ENCODE measurements at places on chromosomes 4 and X.

DNA sequence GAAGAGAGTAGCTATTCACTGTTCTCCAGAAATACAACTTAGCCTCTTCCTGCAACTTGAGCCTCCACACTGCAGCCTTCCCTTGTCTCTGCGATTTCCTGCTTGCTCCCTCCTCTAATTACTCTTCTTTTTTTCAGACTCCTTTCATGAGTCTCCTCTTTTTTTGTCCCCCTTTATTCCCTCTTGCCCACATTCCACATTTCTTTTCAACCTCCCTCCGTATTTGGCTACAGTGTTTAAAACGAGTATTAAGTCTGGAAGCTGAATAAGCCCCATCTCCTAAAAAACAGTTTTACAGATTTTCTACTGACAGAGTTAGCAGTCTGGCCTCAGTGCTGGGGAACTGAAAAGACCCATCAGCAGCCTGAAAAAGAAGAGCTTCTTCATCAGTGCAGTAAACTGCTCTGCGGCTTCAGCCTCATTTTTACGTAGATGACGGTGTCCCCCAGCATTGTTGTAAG, 141.5 kb downstream of the TENM3 start:
- no peak for DNase-seq

- DNase-seq = no peak
Measured at GRCh38 chr4:41455206-41455605, 82.8 kb upstream of the LIMCH1 start.

DNA sequence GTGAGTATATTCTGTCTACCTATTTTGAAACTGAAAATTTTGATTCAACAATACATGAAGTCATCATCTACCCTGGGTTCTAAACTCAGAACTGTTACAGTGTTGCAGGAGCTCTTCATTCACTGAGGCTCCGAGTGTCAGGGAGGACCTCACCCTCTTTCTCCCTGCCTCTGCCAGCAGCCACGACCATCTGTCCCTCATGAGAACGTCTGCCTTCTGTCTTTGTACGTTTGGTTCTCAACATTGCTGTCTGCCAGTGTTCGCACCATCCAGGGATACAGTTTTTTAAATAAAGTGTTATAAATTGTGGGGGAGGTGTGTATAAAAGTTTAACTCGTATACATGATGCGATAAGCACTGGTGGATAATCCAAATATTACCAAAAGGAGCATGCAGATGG, 55.5 kb downstream of the TRAPPC11 start:
- DNase-seq = no peak

GRCh38 chrX:97556359-97556758, 672.7 kb downstream of the RPA4 start:
- DNase-seq = no peak

DNA sequence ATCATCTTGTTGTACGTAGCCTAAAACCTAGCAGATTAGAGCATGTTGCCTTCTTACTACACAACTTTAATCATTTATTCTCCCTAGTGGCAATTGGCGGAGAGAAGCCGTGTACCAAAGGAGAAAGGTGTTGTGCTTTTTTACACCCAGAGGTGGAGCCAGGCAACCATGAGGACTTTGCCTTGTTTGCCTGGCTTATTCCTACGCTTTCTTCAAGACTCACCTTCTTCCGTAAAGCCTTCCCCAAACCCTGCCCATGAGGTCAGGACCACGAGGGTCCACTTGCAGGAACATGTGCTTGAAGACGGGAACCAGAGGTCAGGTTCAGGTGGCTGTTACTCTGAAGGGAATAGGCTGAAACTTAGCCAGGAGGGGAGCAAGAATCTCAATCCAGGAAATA, 290.5 kb downstream of the RAB28 start:
- no peak for DNase-seq

GRCh38 chr4:159766241-159766640, 663.4 kb downstream of the RAPGEF2 start:
- DNase-seq = no peak

DNA sequence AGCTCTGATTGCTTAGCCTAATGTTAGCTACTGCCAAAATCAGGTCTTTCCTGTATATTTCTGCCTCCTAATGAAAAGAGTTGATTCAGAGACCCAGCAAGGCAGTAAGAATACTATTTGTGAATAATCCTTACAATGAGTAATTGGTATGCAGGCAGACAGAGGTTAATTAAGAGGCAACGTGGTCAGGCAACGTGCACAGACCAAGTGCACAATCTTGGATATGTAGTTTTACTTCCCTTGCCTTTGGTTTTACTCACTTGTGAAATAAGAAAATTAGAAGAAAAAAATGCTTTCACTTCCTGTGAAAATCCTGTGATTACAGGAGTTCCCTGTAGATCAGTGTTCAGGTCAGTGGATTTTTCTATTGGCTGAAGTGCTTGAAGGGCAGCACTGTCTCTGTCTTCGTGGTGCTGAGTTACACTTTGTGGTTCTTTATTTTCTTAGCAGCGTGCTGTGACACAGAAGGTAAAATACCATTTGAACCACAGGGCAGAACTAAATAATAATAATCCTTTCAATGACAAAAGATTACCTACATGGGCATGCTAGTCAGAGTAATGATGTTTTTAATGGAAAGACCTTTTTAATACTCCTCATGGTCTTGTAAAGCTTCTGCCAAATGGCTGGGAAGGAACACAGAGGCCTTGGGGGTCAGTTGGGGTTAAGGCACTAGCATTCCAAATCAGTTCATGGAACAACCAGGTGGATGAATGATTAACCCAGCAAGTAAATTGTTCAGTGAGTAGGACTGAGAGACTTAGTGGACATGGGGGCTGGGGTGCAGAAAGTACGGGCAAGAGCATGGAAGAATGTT, 430.9 kb downstream of the MAPK10 start:
- DNase-seq = no peak

DNA sequence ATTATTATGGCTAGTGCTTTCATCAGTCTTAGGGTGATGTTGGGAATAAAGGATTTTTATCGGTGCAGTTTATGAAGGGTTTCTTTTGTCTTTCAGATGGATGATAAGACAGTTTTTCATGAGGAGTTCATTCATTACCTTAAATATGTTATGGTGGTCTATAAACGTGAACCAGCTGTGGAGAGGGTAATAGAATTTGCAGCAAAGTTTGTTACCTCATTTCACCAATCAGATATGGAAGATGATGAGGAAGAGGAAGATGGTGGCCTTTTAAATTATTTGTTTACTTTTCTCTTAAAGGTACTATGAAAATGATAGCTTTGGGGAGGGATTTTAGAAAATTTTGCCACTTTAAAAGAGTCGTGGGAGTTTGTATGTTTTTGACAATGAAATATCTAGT, 1.3 kb downstream of the NCAPG start:
- no peak for DNase-seq

- no peak for DNase-seq
Measured at GRCh38 chrX:148310426-148311165, 189.8 kb upstream of the AFF2 start.

- DNase-seq = no peak
Measured at GRCh38 chr4:182067828-182068227, 175.4 kb upstream of the TENM3 start.

GRCh38 chrX:22629105-22629725, 356.5 kb downstream of the CBLL2 start:
- DNase-seq = no peak

GRCh38 chr4:1451106-1451751, 45.0 kb upstream of the NKX1-1 start:
- no peak for DNase-seq

DNA sequence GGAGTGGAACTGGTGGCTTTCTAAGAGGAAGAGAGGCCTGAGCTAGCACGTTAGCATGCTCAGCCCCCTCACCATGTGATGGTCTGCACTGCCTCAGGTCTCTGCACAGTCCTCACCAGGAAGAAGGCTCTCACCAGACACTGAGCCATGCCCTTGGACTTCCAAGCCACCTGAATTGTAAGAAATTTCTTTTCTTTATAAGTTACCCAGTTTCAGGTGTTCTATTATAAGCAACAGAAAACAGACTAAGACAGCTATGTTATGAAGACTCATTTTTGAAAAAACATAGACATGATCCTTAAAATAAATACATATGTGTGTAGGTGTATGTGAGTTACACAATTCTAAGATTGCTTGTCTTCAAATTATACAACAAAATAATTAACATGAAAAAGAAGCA, 74.7 kb downstream of the CEP44 start:
- no peak for DNase-seq

DNA sequence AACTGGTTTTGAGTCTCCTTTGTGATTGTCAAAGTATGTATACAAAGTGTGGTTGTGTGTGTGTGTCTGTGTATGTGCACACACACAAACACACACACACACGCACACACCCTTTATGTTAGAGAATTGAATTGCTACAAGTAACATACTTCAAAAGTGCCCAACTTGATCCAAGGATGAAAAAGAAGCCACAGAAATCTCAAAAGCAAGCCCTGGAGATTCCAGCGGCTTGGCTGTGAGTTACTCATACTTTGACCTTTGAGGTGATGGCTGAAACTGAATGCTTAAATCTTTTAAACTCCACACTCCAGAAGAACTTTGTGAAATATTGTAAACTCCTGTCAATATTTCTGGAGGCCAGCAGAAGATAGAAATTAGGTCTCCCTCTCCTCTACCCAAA, 168.4 kb upstream of the NRK start:
- no peak for DNase-seq

GRCh38 chrX:79365591-79365990, 1.5 kb downstream of the ITM2A start:
- DNase-seq = no peak

GRCh38 chrX:21944136-21944615, 3.7 kb downstream of the SMS start:
- no peak for DNase-seq

GRCh38 chr4:10662937-10663336, 21.6 kb downstream of the CLNK start:
- DNase-seq = no peak

DNA sequence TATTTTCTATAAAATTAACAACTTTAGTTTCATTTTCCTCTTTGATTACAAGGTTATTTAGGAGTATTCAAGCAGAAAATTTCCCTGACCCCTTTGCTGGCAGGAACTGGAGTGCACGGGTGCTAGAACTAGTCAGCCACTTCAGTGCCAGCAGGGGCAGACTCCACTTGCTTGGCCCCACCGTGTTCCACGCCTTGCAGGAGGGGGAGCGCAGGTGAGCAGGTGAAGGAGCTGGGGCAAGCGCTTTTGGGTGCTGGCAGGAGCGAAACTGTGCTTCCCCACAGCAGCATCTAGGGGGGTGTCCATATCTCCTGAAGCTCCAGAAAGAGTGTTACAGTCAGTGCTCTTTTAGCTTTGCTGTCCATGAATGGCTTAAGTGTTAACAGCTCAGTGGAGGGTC, 45.5 kb downstream of the MID2 start:
- no peak for DNase-seq

DNA sequence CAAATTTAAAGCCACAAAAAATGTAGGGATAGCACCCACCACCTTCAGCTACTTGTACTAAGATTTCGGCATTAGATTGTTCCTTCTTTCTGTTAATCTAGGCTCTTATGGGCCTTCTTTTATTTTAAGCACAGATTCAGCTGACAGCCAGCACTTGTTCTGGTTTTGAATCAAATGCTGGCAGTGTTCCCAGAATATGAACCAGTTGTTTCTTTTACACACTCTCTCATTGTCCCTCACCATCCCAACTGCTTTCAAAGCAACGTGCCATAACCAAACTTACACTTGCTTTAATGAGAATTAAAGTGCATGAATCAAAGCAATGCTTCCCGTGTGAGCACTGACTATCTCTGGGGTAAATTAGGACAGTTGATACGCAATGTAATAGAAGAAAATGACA, 744.5 kb upstream of the FAM241A start:
- no peak for DNase-seq

GRCh38 chrX:47958761-47959342, 44.9 kb downstream of the ZNF182 start:
- no peak for DNase-seq

DNA sequence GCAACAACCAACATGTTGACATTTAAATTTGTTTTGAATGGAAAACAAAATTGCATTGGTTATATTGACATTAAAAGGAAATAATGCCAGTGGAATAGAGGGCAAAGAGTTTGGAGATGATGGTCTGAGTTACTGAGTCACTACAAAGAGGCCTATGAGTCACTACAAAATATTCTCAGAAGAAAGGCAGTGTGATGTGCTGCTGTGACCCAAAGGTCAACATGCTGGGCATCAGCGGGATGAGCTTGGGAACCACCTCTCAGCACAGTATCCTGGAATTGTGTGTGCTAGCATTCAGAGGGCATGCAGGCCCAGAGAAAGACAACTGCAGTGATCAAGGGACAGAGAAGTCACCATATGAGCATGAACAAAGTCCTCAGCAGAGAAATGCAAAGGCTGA, 2.8 kb downstream of the CMC4 start:
- no peak for DNase-seq

DNA sequence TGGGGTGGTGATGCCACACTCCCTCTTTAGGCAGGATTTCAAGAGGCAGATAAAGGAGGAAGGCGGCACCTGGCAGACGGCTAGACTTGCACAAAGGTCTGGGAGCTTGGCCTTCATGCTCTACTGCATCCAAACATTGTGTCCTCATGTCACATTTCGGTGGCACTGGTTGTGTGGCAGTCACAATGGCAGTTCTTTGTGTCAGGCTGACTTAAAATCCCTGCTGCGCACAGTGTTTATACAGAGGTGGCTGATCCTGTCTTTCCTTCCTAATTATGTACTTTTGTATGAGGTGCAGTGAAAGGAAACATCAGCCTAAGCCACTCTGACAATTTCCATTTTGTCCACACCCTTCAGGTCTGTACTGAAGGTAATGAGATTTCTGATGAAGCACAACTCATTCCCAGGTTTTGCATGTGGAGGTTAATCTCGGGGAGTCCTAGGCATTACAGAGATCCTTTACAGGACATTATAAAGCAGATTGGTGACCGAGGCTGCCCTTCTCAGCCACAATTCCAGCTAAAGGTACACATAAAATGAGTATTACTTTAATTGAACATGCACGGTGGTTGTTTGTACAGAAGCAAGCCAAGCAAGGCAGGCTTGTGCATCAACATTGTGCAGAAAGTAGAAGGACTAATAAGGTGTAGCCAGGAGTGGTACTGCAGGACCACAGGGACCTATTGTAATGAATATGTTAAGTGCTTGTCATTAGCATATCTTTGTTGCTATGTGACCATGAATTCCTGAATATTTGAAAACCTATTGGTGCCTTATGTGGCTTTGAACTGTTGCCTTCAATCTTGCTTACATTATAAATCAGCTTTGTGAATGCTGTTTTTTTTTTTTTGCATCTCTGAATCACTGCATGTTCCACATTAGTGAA, 147.6 kb downstream of the STK32B start:
- DNase-seq = no peak

DNA sequence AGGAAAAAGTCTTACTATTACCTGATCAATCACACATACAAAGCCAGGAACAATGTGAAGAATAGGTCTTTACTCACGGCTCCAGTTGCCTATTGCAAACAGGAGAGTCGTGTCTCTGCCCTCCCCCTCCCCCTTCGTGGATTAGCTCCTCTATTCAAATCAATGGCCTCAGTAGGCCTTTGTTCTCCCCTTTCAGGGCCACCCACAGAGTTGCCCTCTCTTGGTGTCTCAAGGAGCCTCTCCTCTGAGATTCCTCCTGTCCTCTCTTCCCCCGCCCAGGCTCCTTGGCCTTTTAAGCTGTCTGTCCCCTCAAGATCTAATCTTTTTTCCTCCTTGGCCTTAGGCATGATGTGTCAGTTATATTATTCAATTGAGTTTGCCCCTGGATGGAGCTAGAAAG, 107.2 kb upstream of the NALF2 start:
- DNase-seq = no peak
